ENCODE measurements at places on chromosomes 5 and 9. TPM values are rescaled to one million over a fixed set of nuclear protein-coding genes. Genes with fewer than 3 reads are reported as not detected.

Gene GPX8
- not detected for total RNA-seq

DNA sequence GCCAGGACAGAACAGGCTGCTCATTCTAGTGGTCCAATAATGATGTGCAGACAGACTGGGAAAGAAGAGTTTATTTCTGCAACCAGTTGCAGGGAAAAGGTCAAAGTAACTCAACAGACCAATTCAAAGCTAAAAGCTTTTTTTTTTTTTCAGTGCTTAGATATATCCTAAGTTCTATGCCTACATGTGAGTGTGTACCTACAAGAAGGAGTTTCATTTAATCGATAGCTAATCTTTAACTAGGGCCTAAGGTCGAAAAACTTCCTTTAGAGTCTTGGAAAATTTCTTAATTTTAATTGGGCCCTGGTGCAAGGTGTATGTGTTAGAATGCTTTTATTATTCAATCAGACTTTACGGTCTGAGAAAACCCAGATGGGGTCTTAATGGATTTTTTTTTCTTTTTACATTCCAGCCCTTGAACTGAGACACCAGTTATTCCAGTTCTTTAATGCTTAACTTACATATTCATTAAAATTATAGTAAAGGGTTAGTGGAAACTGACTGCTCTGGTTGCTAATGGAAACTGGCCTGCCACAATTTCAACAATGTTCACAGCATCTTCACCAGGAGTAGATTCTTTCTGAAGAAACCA lies 365.3 kb downstream of the MTRR start:
- no peak for DNase-seq

Gene PCDHGA7
- total RNA-seq = 0.16 TPM

DNA sequence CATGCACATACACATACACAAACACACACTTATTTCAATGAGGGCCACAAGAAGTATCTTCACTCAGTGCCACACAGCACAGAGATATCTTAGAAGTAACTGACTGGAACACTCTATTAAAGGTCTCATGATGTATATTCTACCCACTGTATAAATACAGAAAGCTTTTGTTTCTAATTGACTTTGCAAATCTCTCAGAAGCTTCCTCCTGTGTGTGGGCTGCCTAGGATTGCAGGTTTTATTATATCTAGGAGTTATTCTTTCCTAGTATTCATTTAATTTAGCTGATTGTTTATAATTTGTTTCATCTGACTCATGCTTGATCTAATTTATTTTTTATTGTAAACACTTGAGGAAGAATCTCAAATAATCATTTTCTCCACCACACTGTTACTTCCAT lies 262.4 kb upstream of the ACTBL2 start:
- no peak for DNase-seq

Gene IFNK
- total RNA-seq = not detected
